SK-N-DZ (cell line): ENCODE measurements at places on chromosomes 3 and 15.

- DNase-seq: no peak
These were observed 258.7 kb upstream of the PPP2R3A start for GRCh38 chr3:135706758-135707375.

- no peak for DNase-seq
These were observed 136.2 kb downstream of the EPHB1 start for GRCh38 chr3:134931045-134931785.

- DNase-seq: no peak
These were observed 9.0 kb downstream of the MAPKBP1 start for GRCh38 chr15:41783296-41783695.

DNA sequence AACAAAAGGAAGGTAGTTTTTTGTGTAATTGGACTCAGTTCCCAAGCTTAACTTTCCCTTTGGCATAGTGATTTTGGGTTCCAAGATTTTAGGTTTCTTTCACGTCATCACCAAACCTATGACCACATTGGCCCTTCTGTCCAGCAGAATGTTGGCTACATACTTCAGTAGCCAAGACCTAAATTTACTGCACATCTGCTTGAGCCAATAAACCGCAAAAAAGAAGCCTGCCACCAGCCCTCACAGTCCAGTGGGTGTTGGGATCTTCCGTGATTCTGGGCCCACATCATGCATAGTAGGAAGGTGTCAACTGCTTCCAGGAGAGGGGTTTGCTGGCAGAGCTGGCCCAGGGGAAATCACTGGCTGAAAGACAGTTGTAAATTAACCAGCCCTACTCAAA lies 57.6 kb upstream of the LIPC start:
- DNase-seq: no peak

DNA sequence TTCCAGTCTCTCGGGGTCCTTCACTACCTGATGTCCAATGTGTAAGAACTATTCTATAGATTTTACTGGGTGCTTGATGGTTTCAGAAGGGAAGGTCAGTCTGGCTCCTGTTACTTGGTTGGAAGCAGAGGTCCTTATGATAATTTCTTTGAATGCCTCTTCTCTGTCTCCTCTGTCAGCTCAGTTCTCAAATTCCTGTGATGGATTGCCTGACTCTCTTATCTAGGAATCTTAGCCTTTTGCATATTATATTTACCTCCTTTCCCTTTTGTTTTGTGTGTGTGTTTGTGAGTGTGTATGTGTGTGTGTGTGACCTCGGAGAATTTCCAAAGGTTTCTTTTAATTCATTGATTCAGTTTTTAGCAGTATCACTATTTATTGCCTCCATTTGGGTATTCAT lies 88.2 kb downstream of the ARNT2 start:
- DNase-seq: no peak

DNA sequence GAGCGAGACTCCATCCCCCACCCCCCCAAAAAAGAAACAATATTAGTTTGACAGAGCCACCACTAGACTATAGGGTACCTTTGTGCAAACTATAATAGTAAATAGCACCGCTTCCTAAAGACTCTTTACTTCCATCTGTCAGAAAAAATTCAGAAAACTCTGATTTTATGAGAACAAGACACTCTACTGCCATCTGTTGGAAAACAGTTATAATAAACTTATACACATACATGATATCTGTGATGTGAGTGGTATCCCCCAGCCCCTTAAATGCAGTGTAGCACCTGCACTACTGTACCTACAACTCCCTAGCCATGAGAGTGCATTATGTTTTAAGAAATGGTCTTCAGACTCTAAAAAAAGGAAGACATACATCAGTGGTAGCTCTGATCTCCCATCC lies 47.1 kb upstream of the CTDSPL start:
- DNase-seq: no peak
